Activated CD4-positive, CD25-positive, alpha-beta regulatory T cell (primary cell): ENCODE measurements at places on chromosomes 3 and 15.

GRCh38 chr15:77361456-77361855, 58.4 kb downstream of the PEAK1 start:
- DNase-seq = no peak

DNA sequence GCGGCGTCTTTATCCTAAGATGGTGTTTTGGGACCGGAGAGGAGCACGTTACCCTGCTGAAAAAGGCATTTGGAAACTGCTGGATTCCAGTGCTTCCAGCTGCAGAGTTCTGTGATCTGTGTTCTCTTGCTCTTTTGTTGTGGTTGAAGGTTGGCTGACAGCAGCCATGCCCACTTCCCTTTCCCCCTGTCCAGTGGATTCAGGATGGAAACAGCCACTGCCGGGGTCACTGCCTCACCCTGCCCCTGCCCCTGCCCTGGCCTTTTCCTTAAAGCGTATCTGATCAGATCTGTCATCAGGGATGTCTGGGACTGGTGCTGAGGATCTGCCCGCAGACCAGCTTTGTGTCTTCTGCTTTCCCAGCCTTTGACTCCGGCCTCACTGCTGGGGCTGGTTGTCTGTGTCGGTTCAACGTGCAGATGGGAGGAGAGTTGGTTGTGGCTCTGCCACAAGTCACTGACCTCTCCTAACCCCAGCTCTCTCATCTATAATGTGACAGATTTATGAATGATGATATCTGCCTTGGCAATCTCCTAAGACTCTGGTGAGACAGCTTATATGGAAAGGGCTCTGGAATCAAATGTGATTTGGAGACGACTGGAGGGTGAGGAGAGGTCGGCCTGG, 219.4 kb upstream of the BHLHE40 start:
- DNase-seq = no peak

GRCh38 chr3:141392416-141392815, 24.1 kb downstream of the ZBTB38 start:
- DNase-seq = no peak

DNA sequence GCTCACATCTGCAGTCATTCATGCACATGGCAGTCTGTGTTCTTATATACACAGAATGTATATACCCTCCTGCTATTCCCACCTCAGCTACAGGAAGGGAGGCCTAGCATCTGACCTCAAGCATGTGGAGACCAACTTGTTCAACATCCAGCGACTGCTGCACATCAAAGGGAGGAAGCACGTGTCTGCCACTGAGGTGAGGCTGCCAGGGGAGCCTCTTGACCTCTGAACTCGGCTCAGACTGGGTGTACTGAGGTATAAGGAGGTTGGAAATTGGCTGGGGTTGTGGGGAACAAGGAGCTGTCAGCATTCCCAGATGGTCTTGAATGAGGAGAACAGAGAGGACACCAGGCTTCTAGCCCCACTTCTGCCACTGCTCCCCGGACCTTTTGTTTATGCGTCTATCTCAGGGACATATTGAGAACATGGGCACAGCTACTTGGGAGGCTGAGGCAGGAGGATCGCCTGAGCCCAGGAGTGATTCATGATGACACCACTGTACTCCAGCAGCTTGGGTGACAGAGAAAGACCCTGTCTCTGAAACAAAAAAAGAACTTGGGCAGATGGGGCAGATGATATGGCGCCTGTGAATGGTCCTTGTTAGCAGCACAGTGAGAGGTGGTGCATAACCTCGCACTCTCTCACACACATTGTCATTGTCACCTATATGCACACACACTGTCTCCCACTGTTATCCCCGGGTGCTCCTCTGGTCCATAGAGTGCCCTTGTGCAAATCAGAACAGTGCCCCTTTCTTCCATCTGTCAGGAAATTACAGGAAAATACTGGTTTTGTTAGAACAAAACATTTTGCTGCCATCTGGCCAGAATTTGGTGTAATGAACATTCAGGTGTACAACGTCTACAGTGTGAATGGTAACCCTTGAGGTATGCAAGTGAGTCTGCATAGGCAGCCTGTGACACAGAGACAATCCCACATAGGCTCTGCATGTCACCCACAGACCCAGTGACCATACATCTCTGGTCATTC, 5.4 kb downstream of the VILL start:
- no peak for DNase-seq

- no peak for DNase-seq
Measured at GRCh38 chr3:179806177-179806576, 153.3 kb downstream of the USP13 start.

DNA sequence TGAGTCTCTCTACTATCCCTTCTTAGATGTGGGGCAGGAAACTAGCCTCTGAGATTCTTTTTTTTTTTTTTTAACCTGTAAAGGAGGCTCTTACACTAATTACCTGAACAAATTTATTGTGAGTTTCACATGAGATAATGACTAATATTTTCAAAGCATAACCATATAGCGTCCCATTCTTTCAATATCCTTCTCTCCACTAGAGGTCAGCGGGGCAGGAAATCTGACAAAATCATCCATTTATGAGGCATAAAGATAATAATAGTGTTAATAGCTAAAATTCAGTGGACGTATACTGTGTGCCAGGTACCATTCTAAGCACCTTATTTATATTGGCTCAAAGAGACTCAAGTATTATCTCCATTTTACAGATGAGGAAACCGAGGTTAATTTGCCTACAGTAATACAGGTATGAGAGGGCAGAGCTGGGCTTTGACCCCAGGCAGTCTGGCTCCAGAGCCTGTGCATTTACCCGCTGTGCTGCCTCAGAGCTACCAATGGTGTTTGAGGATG, 16.3 kb upstream of the SMAD6 start:
- no peak for DNase-seq

GRCh38 chr3:126996905-126997304, 14.0 kb downstream of the PLXNA1 start:
- no peak for DNase-seq
